Neuronal stem cell (in vitro differentiated cells): ENCODE measurements at places on chromosomes 16 and 17.

- DNase-seq = no peak
These were observed 12.7 kb upstream of the STAC2 start for GRCh38 chr17:39238311-39238972.

- DNase-seq = peak; percentile 55
These were observed 69.3 kb downstream of the FTO start for GRCh38 chr16:53773150-53773846.

DNA sequence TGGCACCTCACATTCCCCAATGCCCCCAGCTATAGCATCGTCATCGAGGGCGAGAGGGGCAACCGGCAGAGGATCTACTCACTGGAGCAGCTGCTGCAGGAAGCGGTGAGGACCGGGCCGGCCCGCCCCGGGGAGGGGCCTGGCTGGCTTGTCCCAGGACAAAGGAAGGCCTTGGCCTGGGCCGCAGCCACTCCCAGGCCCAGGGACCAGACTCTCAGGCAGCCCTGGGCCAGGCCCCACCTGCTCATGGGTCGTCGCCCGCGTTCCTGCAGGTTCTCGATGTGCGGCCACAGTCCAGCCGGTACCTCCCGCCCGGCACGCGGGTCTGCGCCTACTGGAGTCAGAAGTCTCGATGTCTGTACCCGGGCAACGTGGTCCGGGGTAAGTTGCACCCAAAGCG, 53.4 kb downstream of the ACTG1 start:
- no peak for DNase-seq

DNA sequence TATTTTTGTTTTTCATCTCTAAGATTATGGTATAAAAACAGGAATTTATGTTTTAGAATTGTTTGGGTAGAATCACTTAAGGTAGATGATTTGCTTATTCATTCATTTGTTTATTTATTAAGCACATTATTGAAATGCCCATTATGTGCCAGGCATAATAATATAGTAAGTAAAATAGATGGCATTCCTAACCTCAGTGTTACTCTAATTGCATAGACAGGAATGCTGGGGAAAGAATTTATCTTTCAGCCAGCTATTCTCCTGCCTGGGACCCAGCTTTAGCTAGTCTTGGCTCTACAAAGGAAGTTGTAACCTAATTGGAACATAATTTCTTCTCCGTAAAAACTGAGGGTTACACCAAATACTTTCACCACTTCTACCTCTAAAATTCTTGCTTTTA, 44.6 kb downstream of the NFAT5 start:
- peak; percentile 35 for DNase-seq

GRCh38 chr16:21638573-21638975, 13.8 kb downstream of the IGSF6 start:
- no peak for DNase-seq

- DNase-seq = no peak
These were observed 9.4 kb upstream of the HEATR6 start for GRCh38 chr17:60087882-60088669.

DNA sequence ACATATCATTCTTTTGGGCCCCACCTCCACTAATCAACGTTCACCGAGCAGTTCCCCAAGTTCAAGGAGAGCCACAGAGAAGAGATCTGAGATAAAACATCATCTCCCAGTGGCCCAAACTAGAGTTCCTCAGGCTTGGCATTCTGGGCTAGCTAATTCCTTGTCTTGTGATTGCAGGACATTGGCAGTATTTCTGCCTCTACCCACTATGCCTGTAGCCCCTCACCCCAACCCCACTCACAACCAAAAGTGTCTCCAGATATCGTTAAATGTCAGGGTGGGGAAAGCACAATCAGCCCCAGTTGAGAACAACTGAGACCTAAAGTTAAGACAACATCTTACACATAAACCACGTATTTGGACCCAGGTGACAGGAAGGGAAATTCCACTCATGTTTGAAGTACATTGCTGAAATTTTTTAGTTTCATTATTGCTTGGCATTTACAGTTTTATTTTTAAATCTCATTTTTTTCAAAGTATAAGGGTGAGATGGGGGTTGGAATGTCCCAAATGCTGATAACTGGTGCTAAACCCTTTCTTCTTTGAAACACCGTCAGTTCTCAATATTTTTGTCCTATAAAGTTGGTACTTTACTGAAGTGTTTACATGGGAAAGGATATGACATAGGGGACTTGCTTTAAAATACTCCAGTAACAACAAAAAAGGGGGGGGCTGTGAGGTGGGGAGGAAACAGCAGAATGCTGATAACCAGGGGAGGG, 13.6 kb downstream of the ZC3H7A start:
- DNase-seq = no peak

DNA sequence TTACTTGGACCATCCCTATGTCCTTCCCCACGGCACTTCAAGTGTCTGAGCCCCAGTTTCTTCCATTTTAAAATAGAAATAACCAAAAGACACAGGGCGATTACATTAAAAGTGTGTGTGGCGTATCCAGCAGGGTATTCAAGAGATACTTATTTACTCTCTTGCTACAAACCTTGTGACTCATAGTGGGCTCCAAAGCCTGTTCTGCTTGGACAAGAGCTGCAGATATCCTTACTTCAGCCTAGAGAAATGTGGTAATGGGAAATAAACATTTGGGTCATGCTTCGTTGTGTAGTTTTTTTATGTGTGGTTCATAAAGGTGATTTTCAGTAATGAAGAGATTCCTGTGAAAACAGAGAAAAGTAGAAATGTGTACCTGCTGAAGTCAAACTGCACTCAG, 288.9 kb upstream of the CDH11 start:
- DNase-seq = no peak

GRCh38 chr17:77375108-77375916, 234.5 kb downstream of the SEC14L1 start:
- DNase-seq = no peak

GRCh38 chr16:66204756-66205155, 161.7 kb upstream of the CDH5 start:
- DNase-seq = no peak

- no peak for DNase-seq
These were observed 217.4 kb upstream of the ZFHX3 start for GRCh38 chr16:73265124-73265837.

- no peak for DNase-seq
These were observed 41.1 kb downstream of the ZCCHC14 start for GRCh38 chr16:87451563-87452210.

GRCh38 chr17:29157310-29157709, 22.9 kb downstream of the MYO18A start:
- no peak for DNase-seq

DNA sequence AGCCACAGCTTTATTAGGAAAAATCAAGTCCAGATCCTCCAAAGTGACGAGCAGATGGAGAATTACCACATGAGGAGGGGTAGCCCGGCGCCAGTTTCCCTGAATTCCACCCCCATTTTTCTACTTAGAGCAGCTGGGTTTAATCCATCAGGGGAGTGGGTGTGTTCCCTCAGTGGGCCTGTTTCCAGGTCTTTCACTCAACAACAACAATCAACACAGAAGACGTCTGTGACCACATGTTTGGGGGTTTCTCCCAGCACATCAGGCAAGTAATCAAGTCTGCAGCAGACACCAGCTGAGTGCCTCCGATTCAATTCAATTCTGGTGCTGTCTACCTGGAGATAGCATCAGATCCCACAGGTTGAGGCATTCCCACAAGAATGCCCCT, 6.8 kb downstream of the SLC6A2 start:
- no peak for DNase-seq

- DNase-seq = no peak
These were observed 197.1 kb downstream of the ZFHX3 start for GRCh38 chr16:72850853-72851252.

DNA sequence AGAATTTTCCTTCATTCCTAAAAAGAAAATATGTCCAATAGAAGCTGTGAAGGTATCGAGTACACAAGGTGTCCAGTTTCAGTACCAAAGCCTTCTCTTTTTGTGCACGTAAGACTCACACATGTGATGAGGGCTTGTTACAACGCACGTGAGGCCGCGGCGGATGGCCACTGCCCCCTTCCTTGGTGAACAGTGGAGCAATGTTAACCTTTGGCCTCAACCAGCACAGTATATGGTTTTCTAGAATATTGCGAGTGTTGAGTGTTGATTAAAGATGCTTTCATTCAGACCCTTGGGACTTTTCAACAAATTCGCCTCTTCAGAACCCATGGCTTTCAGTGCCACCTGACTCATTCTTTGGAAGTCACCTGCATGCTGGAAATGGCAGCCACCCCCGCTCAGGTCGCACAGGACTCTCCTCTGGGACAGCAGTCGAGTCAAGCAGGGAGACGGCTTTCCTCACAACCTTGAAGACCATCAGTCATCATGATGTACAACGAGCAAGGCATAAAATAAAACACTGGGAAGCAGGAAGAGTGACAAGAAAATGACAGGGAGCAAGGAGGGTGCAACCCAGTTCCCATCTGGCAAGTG, 14.5 kb downstream of the MAP1LC3B start:
- no peak for DNase-seq

GRCh38 chr16:22346483-22346882, 27.9 kb downstream of the CDR2 start:
- no peak for DNase-seq

- DNase-seq = no peak
These were observed 6.5 kb downstream of the DPEP2NB start for GRCh38 chr16:68009157-68009735.

DNA sequence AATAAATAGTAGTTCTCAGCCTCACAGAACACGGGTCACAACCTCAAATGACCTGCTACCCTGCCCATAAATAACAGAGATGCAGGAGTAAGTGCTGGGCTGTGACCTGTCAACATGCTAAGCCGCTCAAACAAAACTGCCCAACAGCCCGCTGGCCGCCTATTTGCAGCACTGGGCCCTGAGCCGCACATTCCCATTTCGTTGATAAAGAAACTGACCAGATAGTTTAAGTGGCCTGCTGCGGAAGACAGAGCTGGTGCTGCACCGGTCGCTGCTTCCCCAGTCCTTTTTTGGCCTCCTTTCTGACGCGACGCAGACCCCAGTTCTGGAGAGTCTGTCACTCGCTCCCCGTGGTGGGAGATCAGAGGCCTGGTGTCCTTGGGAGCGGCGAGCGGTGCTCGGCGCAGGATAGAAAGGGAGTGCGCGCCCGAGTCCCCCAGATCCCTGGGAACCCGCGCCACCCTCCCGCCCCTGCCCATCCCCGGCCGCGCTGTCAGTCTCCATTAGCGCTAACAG, 349 bp upstream of the SLC6A2 start:
- no peak for DNase-seq

GRCh38 chr17:54950116-54950515, 18.3 kb downstream of the COX11 start:
- no peak for DNase-seq

DNA sequence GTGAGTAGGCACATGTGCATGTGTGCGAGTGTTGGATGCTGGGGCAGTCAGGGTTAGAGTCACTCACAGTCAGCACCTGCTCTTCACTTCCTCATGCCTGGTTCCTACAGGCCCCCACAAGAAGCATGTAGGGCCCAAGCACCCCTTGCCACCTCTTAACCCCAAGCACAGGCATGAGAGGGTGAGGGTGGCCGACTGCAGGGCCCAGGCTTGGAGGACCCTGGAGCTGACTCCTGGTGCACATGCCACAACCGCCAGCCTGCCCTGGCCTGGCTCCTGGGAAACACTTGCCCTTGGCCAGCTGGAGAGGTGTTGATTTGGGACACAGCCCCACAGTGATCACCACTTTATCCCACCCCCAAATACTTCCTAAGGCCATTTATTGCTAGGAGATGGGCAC, 16.9 kb upstream of the CDRT15L2 start:
- DNase-seq = no peak

DNA sequence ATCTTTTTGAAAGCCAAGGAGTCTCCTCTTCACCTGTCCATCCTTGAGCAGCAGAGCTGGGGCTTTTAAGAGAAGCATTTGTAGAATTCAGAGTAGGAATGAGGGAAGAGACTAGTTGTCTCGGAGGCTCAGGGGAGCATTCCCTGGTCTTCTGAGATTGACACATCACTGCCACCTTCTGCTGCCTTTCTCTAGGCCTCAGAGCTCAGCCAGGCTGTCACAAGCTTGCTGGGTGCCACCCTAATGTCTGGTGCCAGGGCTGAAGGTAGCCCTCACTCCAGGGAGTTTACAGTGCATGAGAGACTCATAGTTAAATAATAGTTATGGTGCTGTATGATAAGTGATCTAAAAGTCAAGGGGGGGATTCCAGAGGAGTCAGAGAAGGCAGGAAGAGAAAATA, 39.7 kb downstream of the B9D1 start:
- no peak for DNase-seq

- no peak for DNase-seq
These were observed 39.6 kb downstream of the CDRT15 start for GRCh38 chr17:14197057-14197456.

GRCh38 chr16:9898555-9898954, 283.7 kb downstream of the GRIN2A start:
- DNase-seq = no peak

DNA sequence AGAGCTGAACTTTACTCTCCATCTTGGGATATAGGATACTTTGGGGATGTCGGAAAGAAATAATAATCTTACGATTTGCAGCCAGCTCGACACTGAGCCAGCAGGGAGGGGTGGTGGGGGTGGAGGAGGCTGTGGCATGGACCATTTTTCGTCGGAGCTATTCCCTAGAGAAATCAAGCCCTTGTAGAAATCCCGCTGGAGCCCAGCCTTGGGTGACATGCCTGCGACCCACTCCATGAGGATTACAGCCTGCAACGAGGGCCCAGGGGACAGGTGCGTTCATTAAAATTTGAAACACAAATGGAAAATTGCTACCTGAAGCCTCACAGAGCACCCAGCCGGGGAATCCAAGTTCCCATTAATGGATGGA, 82.8 kb upstream of the GSE1 start:
- DNase-seq = no peak

- no peak for DNase-seq
These were observed 2.1 kb downstream of the MYO15A start for GRCh38 chr17:18110636-18111145.

GRCh38 chr17:56765449-56765848, 68.3 kb downstream of the C17orf67 start:
- DNase-seq = no peak

DNA sequence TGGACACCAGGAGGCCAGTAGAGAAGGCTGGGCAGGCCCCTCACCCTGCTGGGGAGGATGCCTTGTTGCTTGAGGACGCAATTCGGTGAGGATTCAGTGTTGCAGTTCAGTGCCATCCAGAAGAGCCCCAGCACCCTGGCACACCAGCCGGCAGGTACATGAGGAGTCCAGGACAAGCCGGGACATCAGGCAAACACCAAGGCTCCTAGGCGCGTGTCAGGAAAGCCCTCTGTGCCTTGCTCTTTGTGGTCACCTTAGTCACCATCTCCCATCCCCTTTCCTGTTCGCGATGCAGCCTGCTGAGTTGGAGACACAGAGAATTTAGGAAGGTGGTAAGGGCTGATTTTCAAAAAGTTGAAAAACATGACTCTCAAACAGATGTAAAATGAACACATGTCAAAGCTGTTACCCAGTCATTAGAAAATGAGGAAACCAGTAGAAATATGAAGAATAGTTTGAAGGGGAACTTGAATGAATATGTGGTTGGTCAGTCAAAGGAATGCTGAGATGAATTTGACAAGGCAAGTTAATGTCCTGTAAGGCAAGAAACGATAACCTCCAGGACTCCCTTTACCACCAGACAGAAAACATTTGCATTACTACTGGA, 2.3 kb upstream of the NCBP3 start:
- no peak for DNase-seq
